ENCODE measurements at places on chromosomes 5 and 9.

DNA sequence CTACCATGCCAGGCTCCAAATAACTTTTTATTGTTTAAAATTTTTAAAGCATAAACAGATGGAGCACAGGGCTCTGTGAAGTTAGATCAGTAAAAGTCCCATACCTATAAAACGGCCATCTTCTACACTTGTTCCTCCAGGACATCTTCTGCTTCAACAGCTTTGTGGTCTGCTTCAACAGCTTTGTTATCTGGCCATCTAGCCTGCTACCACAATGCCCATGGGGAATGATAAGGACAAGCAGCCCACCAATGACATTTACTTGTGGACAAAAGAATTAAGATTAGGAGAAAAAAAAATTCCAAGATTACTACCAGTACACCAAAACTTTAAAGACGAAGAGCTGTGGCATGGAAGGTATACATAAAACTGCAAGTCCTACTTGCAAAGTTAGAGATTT is 2.2 kb upstream of the VPS13A start:
- no peak for DNase-seq

- DNase-seq: no peak
Measured at GRCh38 chr9:92723299-92723625, 41.4 kb downstream of the BICD2 start.

DNA sequence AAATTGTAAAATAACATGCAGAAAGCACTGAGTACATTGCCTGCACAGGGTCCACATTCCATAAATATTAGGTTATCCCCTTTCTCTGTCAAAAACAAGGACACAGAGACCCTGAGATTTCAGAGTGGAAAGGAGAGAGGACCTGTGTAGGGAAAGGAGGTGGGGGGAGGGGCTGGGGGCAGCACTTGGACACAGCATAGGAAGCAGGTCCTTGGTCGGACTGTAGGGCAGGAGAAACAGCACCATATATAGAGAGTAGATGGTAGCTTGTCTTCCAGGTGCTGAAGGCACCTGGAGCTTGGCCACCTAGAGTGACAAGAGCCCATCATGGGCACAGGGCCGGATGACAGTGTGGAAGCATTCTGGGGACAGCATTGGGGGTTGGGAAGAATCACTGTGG is 2.4 kb downstream of the TPM2 start:
- DNase-seq: no peak

- no peak for DNase-seq
Measured at GRCh38 chr5:167104351-167104750, 1187.1 kb upstream of the WWC1 start.

DNA sequence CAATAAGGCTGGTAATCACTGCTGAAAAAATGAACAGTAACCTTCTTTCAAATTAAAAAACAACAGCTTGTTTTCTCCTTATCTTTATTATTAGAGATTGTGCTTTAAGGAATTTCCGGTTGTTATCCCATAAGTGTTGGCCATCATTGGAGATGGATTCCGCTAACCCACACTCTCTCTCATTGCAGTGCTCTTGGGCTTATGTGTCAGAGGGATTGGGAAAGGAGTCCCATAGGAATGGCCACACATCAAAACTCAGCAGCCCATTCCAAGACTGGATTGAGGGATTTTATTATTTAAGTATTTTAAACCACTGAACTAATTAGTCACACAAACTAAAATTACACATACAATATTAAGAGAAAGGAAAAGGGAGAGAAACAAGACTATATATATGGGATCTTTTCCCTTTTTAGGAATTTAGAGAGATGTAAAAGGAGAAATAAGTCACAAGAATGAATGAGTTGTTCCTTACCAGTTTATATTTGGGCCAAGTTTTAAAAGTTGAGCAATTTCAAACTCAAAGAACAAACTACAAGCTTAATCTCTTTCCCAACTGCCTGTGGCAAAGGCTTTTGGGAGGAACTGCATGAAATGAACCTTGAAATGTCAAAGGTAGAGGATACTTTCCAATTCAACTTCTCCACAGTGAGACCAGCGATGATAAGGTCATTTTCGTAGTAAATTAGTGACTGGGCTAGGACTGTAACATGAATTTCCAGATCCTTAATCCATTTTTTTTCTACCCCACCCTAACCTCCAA is 2.4 kb downstream of the SPINK6 start:
- DNase-seq: no peak

GRCh38 chr5:91494447-91494996 is 111.4 kb upstream of the ARRDC3 start:
- DNase-seq: no peak

DNA sequence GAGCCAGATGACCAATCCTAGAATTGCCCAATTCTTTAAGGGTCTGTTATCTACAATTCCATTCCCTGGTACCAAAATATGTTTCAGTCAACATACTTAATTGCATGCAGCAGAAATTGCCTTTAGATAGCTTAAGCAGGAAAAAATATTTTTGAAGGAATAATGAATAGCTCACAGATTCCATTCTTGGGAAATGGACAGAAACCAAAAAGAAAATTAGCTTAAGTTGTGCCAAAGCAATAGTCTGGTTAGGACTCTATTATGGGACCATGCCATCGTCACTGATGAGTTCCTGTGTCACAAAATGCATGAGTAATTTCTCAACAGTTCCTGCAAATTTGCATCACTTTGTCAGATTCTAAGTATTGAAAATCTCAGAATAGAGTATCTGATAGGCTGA is 12.3 kb downstream of the ACTBL2 start:
- no peak for DNase-seq

DNA sequence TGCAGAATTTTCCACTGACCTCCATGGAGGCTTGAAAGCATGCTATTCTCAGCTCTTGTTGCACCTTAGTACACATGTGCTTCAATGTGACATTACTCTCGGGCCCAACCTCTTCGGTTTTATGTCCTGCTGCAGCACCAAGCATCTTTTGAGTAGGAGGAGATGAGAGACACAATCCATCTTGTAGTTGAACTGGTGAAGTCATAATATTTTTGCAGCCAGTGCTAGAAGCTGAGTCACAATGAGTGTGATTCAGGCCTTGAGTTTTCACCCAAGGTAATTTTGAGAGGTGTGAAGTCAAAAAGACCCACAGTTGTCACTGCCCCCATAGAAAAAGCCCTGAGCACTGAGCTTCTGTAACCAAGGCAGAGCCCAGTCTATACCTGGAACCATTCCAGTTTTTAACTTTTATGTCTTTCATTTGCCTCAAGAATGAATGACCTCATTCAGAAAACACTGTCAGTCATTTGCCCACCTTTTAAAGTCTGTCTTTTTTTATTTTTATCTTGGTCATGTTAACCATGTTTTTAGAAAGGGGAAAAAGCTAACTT is 117.7 kb downstream of the ZNF462 start:
- DNase-seq: peak; percentile 46

DNA sequence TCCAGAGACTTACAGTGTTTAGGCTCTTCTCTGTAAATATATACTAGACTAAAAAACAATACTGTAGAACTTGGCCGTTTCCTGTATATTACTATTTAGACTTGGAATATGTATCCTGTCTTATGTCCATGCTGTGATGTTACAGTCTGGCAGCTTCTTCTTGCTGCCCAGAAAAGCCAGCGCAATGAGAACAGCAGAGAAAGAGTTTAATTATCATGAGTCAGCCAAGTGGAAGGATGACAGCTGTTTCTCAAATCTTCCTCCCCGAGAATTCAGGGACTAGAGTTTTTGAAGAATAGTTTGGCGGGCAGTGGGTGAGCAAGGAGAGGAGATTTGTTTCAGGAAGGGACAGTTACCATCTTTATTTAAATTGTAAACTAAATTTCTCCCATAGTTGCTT is 37.5 kb downstream of the NAA35 start:
- no peak for DNase-seq

DNA sequence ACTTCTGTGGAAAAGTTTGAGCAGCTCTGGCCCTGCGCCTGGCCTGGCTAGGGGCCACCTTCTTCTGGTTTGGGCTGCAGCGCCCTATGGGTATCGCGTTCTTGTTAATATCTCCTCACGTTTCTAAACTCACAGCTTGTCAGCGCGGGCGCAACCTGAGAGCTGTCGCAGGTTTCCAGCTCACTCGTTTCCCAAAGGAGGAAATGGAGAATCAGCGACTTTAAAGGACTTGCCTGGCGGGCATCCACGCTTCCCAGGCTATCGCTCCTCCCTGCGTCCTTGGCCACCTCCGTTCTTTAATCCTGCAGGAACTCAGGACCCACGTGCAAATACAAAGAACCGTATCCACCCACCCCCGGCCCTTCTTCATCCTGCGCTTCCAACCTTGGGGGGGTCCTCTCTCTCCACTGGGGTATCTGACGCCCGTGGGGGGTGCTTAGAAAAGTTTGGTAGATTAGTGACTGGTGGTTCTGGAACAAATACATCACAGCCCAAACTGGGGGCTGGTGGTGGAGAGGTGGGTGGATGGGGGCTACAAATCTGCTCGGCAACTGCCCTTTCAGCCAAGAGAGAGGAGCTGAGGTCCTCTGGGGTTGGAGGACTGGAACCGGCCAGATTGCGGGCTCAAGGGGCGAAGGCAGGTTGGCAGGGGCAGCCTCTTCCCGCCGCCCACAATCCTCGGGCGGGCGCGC is 578 bp upstream of the PSAT1 start:
- DNase-seq: no peak

GRCh38 chr5:74787424-74787823 is 20.4 kb downstream of the NSA2 start:
- DNase-seq: no peak

DNA sequence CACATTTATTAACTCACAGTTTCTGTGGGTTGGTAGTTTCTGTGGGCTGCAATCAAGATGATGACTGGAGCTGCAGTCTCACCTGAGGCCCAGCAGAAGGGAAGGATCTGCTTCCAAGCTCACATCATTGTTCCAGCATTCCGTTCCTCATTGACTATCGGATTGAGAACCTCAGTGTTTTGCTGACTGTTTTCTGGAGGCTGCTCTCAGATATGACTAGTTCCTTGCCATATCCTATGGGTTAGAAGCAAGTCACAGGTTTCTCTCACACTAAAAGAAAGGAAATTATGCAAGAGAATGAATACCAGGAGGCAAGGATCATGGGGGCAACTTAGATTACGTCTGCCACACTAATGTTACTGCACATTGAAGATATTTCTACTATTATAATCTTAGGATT is 6.3 kb upstream of the ERAP1 start:
- no peak for DNase-seq

GRCh38 chr9:34426347-34427074 is 31.9 kb downstream of the FAM219A start:
- no peak for DNase-seq

DNA sequence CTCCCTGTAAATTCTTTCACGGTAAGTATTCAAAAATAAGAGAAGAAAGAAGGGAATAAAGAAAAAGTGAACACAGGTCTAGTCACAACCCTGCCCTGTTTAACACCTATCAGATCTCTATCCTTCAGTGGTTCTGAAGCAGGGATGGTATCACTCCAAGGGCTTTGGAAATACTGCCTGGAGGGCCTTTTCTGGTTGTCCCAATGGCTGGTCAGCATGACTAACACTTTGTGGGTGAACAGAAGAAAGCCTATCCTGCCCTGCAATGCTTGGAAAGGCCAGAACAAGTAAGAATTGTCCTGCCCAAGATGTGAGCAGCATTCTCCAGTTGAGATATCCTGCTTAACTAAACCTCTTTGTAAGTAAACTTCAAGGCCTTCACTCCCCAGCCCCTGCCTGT is 124.9 kb downstream of the TMEM167A start:
- no peak for DNase-seq

- DNase-seq: no peak
Measured at GRCh38 chr9:90097237-90097636, 492.4 kb downstream of the GADD45G start.

GRCh38 chr9:91930475-91930874 is 19.6 kb downstream of the ROR2 start:
- DNase-seq: no peak

- no peak for DNase-seq
Measured at GRCh38 chr5:16936989-16937438, 926 bp upstream of the MYO10 start.

GRCh38 chr5:148482697-148483462 is 99.1 kb downstream of the FBXO38 start:
- no peak for DNase-seq

DNA sequence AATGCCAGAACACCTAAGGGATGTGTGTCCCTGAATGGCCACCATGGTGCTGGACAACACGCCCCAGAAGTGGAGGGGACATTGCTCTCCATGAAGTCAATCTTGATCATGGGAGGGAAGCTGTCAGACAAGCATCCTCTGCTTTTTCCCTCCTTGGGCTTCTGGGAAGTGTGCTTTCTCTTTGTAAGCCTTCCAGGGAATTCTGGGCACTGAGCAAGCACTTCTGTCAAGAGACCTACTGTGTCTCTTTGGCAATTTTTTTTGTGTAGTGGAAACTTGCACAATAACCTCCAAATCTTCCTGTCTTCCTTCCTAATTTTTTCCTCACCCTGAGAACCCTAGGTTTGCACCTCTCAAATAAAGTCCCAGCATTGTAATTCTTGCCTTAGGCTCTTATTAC is 132.0 kb downstream of the SEC61B start:
- DNase-seq: no peak

GRCh38 chr5:75439276-75439675 is 72.2 kb downstream of the CERT1 start:
- DNase-seq: no peak

- no peak for DNase-seq
Measured at GRCh38 chr9:134288746-134289145, 37.5 kb upstream of the RXRA start.

GRCh38 chr5:169025491-169025890 is 275.4 kb downstream of the SLIT3 start:
- no peak for DNase-seq
